ENCODE measurements at places on chromosomes 7 and 10.

- DNase-seq, result no peak
Measured at GRCh38 chr7:24880886-24881285, 99.1 kb downstream of the OSBPL3 start.

GRCh38 chr7:157811946-157812345 lies 475.1 kb downstream of the DNAJB6 start:
- DNase-seq, result no peak

DNA sequence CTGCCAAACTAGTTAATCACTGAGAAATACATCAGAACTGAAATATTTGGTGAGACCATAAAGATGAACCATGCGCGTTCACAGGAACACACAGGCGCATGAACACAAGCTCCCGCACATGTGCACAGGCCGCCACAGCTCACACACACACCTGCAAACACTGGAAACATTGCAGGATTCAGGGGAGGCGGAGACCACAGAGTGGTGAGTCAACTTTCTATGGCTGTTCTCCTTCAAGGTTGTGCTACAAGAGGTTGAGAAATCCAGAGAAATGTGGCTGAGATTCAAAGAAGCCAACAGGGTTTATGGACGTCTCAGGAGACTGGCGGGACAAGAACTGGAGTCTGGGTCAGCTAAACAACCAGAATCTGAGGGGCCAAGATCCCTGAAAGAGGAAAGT lies 17.8 kb downstream of the ESYT2 start:
- DNase-seq, result no peak

GRCh38 chr10:73865107-73865458 lies 9.3 kb downstream of the CAMK2G start:
- DNase-seq, result peak; percentile 40

DNA sequence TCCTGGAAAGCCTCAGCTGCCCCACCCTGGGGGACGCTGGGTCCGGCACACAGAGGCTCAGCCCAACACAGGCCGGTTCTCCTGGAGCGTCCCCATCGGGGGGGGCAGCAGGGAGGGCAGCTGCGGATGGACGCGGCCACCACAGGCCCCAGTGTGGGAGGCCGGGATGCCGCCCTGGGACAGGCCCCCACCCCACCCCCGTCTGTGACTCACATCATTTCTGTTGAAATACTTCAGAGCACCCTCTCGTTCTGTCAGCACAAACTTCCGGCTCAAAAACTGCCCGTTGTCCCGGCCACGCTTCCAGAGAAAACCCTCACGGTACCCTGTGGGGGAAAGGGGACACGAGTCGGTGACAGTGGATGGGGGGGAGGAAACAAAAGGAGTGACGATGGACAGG lies 28.5 kb downstream of the GET4 start:
- DNase-seq, result no peak

GRCh38 chr10:60286559-60286958 lies 103.1 kb downstream of the ANK3 start:
- DNase-seq, result no peak

Data from natural killer cell (primary cell).